ENCODE measurements at places on chromosomes 4 and X.

- no peak for DNase-seq
Observed at GRCh38 chr4:82588771-82589270, 27.0 kb upstream of the TMEM150C start.

DNA sequence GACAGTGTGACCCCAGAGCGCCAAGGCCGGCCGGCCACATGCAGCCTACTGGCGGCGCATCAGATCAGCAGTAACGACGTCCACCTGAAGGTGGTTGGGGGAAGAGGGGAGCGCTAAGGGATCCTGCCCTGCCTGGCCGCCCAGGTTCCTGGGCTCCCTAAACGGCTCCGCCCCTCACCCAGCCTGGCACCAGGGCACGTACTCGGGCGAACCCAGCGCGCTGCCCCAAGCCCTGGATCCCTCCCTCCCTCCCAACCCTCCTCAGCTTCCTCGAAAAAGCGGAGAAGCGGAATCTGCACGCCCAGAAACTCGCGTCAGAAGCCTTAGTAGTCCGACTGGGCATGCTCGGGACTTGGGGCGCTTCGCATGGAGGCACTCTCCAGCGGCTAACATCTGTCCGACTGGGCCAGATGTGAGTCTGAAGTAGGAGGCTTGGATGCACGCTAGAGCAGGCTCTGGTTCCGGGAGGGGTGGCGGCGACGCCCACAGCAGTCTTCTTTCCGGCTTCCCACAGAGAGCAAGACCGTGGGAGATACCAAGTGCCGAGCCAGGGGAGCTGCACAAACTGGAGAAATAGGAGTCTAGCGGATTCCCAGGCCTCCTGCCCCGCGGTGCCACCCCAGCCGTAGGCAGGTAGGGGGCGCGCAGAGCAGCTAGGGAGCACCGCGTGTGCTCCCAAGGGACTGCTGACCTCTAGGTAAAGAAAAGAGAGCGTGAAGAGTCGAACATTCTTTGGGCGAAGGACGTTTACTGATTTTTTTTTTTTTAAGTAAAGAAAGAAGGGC, 114.3 kb upstream of the TEX13C start:
- peak; percentile 64 for DNase-seq

- DNase-seq = peak; percentile 40
Observed at GRCh38 chrX:111447298-111447697, 35.3 kb upstream of the DCX start.

GRCh38 chrX:132532913-132533312, 44.1 kb upstream of the MBNL3 start:
- DNase-seq = no peak

DNA sequence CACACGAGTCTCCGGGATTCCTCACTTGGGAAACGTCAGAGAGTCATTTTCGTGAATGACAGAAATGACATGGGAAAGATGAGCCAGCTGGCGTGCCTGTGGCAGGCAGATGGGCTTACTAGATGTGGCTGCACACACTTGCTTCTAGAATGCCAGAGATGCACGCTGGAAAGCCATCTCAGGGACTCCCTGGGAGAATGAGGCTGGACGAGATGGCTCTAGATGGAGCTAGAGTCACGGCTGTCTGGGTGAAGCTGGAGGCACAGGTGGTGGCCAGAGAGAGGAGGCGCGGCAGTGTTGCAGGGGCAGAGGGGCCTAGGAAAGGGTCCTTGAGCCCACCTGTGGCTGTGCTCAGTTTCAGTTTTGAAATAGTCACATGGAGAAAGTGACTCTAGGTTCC, 26.0 kb downstream of the TKTL1 start:
- peak; percentile 39 for DNase-seq

- no peak for DNase-seq
Observed at GRCh38 chrX:131330735-131331134, 41.6 kb upstream of the IGSF1 start.

DNA sequence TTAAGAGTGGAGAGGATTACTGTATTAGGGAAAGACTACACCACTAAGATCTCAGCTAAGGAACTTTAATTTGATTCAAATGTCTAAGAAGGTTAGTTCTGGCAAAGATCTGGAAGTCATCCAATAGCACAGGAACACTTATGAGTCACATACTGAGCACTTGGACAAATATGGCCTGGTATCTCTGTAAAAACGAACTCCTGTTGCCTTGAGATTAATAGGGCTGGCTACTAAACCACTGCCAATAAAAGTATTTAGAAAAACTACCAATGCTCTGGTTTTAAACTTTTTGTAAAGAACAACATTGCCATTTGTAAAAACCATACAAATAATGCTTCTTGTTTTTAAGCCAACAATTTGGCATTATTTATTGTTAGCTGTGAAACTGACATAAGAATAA, 70.5 kb downstream of the SEC24D start:
- peak; percentile 59 for DNase-seq

All from D341Med (cell line).